Activated CD4-positive, alpha-beta T cell treated with anti-CD3 and anti-CD28 coated beads for 36 hours (primary cell): ENCODE measurements at places on chromosomes 16 and 17.

DNA sequence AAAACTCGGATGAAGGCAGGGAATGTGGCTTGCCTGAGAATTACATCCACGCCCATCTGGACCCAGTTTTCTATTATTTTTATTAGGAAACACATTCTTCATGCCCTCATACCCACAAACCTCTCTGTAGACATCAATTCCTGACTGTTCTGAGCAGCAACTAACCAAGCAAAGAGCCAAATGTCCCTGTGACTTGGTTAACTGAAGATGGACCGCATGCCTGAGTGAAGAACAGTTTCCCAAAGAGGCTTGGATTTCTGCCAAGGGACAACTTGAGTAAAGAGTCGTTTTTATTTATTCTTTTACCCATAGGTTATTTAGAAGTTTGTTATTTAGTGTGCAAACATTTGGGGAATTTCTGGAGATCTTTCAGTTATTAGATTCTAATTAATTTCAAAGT lies 259.8 kb downstream of the GRIN2A start:
- DNase-seq: no peak

DNA sequence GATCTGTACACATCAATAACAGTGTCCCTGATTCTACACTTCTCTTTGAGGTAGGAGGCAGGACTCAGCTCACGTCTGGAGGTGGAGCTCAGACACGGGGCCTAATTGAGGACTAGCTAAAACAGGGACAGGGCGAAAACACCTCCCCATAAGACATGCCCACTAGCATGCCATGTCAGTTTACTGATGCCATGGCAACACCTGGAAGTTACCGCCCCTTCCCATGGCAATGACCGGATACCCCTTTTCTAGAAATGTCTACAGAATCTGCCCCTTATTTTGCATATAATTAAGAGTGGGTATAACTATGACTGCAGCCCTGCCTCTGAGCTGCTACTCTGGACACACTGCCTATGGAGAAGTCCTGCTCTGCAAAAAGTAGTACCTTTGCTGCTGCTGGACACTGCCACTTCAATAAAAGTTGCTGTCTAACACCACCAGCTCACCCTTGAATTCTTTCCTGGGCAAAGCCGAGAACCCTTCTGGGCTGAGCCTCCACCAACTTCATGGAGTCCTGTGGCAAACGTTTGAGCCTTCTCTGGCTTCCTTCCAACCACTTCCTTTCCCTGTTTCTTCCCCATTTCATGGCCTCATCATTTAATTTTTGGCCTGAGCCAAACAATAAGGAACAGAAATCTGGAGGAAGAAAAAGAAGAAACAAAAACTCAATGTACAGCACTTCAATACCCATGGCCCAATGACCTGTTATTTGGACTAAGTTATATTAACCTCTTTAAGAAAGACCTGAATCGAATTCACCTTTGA lies 21.0 kb downstream of the PHB1 start:
- no peak for DNase-seq

- DNase-seq: peak; percentile 90
Observed at GRCh38 chr17:74981979-74982662, 5.3 kb upstream of the CDR2L start.

- DNase-seq: no peak
Observed at GRCh38 chr16:49604602-49605001, 231.0 kb downstream of the C16orf78 start.

DNA sequence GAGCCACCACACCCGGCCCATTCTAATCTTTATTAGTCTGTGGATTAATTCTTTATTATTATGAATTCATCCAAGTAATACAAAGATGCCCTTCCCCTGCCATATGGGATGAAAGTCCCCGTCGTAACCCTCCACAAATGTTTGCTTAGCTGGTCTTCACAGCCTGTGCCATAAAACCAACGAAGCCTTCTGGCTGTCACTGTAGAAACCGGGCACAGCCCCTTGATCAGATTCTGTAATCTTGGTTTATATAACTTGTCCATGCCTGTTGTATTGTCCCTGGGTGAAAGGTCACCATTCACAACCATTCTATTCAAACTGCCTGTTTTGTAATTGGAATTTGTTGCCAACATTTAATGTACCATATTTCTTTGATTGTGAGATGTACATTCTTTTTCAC lies 66.5 kb downstream of the ATP2C2 start:
- DNase-seq: no peak

- DNase-seq: no peak
Observed at GRCh38 chr17:15332338-15332737, 9.1 kb downstream of the TEKT3 start.

- no peak for DNase-seq
Observed at GRCh38 chr17:2688351-2689342, 22.9 kb downstream of the CLUH start.

DNA sequence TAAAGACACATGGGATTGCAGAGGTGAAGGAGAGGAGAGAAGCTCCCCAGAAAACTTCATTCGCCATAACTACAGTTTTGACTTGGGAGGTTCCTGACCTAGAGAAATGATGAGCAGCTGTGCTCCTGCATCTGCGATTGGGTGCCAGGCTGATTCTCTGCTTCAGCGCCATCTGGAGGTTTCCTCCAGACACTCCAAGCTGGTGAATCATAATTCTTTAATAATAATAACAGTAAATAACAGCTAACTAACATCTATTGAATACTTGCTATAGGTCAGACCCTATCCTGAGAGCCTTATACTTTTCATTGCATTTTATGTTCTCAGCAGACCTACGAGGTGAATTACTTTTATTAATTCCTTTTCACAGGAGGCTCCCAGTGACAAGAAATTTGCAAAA lies 575.8 kb downstream of the TOX3 start:
- no peak for DNase-seq

GRCh38 chr16:51839727-51840462 lies 688.8 kb upstream of the SALL1 start:
- DNase-seq: no peak

DNA sequence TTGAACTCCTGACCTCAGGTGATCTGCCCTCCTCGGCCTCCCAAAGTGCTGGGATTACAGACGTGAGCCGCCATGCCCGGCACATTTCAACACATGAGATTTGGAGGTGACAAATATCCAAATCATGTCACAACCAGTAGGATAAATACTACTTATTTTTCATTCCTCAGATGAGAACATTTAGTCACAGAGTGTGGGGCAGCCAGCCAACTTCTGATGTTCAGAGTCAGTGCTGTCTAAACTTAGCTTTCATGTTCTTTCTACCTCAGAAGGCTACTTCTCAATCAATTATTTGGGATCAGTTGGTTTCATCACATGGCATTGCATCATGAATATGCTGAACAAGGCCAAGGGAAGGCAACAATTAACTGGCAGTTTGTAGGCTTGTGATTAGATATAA lies 134.5 kb downstream of the CDH13 start:
- DNase-seq: no peak

- DNase-seq: no peak
Observed at GRCh38 chr17:78710607-78711006, 71.5 kb downstream of the CYTH1 start.

GRCh38 chr17:46809110-46809571 lies 9.4 kb downstream of the WNT3 start:
- DNase-seq: no peak

- no peak for DNase-seq
Observed at GRCh38 chr16:77402118-77402517, 32.7 kb downstream of the ADAMTS18 start.
